CD4-positive, alpha-beta T cell treated with Interleukin-17A for 1 hour (primary cell): ENCODE measurements at places on chromosomes 3 and 15.

DNA sequence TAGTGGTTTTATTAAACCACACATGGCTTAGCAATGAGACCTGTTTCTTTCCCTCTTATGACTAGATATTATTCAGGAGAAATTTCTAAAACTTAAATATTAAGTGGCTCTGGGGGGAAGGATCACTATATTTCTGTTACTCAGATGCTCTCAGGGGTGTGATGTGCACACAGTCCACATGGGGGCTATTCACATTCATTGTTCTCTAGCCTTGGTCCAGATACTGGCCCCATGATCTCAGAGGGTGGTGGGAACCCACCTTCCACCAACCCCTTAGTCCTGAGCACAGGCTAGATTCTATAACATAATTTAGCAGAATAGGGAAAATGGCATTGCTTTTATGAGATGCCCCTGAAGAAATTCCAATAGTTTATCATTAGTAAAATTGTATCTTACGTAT is 149.0 kb upstream of the ST8SIA2 start:
- no peak for DNase-seq

DNA sequence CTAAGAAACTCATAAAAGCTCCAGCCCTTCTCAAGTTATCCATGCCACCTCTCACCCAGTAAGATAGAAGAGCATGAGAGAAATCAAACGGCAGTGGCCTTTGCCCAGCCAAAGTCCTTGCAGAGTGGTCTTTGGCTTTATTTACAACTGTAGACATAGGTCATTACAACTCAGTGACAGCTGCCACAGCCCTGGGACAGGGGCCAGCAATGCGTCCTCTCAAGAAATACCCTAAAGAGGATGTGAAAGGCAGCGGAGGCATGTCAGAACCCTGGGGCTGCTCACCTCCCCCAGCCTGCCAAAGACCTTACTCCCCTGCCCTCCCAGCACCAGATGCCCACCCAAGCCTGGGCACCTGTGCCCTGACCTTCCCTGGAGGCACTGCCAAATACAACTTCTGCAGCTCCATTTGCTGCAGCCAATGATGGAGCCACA is 6.3 kb downstream of the ACAA1 start:
- no peak for DNase-seq

DNA sequence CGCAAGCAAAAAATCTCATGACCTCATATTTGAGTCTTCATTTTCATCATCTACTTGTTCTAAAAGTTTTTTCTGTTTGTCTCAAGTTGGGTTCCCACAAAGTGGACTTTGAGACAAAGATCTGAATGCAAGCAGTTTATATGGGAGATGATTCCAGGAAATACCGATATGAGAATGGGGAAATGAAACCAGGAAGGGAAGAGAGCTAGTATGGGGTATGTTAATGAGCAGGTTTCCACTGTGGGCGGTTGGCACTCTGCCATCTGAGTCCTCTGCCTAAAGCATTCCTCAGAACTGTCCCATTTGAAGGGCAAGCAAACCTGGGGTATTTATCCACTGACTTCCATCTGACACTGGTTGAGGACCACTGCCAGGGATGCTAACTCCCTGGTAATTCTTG is 8.8 kb downstream of the ADPRH start:
- peak; percentile 15 for DNase-seq

DNA sequence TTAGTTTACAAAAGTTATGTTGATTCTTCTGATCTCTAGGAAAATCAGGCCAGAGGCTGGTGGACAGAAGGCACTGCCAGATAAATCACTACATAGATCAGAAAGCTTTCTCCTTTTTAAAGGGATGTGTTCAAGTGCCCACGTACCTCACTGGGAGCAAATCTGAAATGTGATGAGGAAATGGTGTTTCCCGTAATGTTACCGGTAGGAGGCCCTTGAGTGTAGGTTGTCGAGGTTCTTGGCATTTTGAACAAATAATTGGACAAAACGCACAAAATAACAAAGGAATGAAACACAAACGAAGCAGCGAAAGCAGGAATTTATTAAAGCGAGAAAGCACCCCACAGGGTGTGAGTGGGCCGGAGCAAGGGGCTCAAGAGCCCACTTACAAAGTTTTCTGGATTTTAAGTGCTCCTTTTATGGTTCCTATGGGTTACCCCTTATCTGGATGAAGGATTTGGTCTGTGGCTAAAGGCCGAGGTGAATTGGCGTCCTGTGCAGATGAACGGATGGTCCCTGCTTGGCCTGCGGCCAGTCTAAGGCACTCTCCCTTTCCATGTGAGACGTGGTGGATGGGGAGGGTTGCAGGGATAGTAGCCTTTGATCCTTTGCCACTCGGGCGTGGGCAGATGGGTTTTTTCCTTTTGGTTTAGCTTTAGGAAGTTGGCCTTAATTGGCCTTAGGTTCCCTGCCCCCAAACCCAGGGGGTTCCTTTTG is 1.0 kb downstream of the SNX1 start:
- DNase-seq, result peak; percentile 18

GRCh38 chr15:37765786-37766185 is 168.7 kb upstream of the TMCO5A start:
- DNase-seq, result no peak

- no peak for DNase-seq
Measured at GRCh38 chr3:42024591-42025351, 62.9 kb upstream of the ULK4 start.

DNA sequence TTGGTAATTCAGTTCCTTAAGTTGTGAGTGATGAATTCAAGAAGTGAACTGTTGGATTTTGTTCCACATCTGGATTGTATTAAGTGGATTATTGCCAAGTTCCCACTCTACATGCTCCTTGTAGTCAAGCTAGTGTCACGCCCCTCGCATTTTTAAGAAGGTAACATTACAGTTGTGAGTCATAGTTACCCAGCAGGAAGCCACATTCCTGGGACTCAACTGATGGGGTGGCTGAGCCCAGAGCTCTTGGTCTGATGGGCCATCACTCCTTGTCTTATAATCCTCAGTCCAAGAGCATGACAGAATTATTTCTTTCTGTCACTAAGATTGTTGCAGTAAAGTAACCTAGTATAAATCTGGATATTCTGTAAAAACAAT is 102.7 kb downstream of the PTPRG start:
- DNase-seq, result no peak

DNA sequence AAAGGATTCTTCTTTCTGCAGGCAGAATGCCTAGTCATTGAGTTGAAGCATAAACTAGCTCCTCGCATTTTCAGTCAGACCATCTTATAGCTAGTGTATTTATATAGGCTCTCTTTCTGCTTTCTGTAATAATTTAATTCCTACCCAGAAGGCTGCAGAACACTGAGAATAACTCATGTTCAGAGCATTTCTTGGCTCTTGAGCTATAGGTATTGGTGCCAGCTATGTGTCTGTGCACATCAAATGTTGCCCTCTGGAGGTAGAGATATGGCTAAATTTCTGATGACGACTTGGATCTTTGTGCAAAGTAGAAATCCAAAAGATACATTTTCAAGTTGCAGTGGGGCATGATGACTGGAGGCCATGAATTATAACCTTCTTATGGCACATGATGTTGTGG is 336.2 kb upstream of the TPM1 start:
- DNase-seq, result no peak

DNA sequence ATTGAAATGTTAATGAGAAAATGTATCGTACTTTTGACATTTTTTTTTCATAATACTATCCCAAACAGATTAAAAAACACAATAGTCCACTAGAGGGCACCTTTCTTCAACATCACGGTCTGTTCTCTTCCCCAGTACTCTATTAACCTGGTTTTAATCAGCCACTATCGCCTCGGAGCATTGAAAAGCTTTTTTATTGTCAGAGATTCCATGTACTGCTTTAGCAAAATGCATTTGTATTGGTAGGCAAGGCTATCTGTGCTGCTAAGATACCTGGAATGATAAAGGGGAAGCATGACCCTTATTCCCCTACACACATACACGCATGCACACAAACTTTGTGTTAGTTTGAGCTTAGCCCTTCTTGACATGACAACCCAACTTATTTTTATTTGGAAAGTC is 160.1 kb upstream of the IL12A start:
- DNase-seq, result peak; percentile 9

DNA sequence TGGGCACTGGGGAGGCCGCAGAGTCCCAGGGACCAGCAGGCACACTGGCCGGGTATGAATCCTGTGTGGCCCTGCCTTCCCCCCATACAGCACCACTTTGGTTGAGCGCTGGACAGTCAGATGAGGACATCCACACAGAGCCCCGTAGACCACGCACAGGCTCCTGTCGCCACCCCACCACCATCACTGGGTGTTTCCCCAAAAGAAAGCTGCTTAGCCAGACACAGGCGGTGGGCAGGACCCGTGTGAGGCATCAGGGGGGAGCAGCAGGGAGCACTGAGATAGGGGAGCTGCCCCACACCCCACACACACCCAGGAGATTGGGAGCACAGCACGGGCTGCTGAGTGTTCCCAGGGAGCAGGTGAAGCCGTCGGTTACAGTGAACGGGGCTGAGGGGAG is 42.4 kb upstream of the SLC41A3 start:
- no peak for DNase-seq

DNA sequence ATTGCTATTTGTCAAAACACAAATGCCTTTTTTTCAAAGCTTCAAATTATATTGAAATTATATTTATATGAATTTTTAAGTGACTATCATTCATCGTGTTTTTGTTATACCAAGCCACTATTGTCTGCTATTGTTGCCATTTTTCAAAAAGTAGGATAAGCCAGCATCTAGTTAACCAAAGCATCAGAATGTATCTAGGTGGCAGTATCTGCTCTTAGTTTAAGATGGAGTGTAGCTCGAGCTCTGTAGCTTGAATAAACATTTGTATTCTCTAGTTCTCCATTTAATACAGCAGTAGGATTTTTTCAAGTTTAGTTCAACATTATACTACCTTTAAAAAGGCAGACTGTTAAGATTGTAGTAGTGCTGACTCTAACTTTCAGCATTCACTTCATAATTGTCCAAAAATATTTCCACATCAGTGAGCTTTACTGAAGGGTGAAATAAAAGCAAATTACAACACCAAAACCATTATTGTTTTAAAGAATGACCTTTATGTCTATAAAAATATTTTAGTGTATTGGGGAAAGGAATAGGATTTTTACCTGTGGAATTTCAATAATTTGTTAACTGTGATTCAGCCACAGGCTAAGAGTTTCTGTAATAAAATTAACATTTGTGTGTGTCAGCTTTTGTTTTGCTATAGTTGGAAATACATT is 19.6 kb upstream of the C15orf61 start:
- peak; percentile 31 for DNase-seq

GRCh38 chr3:136750897-136751315 is 1.3 kb downstream of the STAG1 start:
- DNase-seq, result no peak

DNA sequence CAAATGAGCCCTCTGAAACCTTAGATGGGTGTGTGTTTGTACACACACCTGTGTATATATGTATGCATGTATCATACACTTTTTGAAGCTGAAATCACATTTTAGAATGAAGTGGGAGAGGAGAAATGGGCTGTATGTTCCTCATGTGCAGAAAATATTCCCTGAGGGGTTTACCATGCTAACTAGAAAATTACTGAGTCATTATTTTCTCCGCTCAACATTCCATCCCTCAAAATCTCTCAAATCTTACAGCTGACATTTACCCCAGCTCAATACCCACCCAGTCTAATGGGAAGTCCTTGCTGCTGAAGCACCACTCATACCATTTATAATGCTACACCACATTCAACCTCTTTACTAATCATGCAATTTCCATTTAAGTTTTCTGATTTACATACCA is 138.6 kb downstream of the P2RY1 start:
- no peak for DNase-seq

GRCh38 chr15:30923429-30923828 is 19.7 kb downstream of the FAN1 start:
- no peak for DNase-seq

GRCh38 chr3:39275963-39276593 is 3.8 kb downstream of the CX3CR1 start:
- no peak for DNase-seq

DNA sequence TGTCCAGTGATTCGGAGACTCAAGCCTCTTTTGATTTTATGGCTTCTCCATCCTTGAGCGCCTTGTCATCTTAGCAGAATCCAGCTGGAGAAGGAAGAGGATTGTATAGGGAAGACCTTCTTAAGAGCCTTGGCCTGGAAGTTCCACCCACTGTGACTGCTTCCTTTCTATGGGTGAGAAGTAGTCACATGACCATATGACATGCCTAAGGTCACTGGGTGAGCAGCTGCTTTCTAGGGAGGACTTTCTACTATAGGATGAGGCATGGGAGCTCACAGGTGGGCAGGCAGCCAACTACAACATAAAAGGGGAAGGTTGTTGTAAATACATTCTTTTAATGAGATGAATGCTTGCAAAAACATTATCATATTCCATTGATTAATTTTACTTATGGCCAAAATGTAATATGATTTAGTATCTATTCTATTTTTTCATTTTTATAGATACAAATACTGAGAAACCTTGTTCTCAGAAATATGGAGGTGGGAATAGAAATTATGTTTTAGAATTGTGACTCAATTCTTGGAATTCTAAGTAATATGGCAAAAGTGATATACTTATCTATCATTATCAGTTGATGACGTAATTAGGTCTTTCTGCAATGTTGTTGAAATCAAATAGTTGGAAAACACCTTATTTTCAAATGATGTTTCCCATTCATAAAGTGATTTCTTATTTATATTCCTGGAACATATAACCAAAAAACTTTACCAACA is 53.6 kb upstream of the MINAR1 start:
- DNase-seq, result no peak

DNA sequence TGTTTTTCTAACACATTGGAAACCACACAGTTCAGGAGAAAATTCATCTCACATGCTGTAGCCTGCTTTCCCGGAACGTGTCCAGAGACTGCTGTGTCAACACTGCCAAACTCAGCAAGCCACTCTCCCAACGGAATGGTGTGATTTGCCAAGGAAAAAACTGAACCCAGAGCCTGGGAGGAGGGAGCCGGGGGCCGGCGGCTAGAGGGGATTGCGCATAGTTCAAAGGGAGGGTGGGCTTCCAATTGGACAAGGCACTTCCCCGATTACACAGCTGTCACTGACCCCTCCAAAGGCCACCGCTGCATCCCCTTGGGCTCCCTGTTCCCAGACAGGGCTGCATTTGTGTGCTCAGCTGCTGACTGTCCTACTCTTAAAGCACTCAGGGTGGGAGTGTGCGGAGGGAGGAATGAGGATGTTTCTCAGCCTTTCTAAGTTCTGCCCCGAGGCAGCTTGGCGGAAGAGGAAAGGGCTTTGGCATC is 256.2 kb downstream of the ZNF621 start:
- no peak for DNase-seq

DNA sequence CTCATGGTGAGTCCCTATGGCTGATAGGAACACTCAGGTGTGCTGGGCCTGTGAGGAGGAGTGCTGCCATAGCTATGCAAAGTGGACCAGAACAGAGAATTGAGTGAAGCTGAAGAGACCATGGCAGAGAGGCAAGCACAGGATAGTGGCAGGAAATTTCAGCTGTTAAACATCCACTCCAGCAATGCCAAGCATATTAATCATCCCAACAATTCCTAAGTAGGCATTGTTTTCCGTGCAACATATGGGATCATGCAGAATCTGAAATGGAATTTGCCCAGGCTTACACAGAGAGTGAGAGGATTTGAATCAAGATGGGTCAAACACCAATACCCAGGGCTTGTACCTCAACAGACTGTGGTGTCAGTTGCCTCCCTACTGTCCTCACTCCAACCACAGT is 582.6 kb upstream of the UBE2E2 start:
- DNase-seq, result no peak
